Epithelial cell of proximal tubule (primary cell): ENCODE measurements at places on chromosomes 6 and 20.

GRCh38 chr6:157838718-157839430 is 15.8 kb downstream of the SNX9 start:
- DNase-seq = no peak

- no peak for DNase-seq
Measured at GRCh38 chr6:10510592-10511367, 10.4 kb upstream of the GCNT2 start.

GRCh38 chr6:79607000-79607399 is 24.1 kb upstream of the SH3BGRL2 start:
- DNase-seq = no peak

GRCh38 chr20:63895202-63895951 is 451 bp downstream of the DNAJC5 start:
- no peak for DNase-seq

DNA sequence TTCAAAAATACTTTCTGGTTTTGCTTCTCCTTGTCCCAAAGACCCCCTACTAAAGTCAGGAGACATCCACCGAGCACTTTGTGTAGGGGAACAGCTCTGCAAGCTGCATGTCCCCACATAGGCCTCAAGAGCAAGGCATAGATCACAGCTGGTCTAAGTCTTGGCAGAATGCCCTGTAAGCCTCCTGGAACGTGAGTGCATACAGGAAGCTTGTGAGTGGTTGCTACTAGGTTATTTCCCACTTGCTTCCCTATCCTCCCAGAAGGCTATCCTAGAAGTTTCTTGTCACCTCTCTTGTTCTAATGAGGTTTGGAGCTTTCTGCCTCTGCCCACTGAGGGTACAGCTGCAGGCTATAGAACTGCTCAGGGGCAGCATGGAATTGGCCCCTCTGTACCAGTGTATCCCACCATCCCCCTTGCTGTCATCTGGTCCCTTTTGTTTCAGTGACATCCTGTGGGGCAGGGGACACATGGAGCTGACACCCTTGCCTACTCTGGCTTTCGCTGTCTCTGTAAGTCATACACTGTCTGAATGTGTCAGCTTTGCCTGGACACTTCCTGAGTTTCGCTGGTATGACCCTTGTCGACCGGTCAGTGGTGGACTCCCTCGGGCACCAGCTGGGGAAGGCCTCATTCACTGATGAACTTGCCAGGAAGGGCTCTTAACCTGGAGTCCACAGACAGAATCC is 35.6 kb upstream of the KCNK16 start:
- DNase-seq = peak; percentile 29

DNA sequence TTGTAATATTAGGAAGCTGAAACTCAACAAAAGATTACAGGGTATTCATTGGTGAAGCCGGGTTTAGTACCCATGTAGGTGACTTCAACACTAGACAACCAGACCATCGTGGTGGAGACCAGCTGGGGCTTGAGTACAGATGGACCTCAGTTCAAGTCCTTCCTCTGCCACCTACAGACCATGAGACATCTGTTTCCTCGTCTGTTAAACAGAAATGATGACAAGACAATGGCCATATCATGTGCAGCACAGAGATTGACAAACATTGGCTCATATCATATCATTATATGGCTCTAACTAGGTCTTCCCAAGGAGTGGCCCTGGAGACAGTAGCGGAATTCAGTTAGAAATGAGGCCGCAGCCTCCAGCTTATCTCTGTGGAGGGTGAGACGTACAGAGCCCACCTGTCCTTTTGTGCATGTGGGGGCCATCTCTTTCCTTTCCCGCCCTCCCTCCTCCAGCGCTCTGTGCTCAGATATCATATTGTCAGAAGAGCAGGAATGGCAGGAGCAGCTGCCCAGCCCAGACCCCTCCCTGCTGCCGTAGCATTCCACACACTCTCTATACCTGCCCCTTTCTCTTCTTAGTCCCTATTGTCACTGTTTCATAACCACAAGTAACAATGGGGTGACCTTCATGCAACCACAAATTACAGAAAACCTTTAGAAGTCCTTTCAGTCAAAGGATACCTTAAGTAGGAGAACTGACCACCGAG is 75.1 kb downstream of the LY86 start:
- no peak for DNase-seq

DNA sequence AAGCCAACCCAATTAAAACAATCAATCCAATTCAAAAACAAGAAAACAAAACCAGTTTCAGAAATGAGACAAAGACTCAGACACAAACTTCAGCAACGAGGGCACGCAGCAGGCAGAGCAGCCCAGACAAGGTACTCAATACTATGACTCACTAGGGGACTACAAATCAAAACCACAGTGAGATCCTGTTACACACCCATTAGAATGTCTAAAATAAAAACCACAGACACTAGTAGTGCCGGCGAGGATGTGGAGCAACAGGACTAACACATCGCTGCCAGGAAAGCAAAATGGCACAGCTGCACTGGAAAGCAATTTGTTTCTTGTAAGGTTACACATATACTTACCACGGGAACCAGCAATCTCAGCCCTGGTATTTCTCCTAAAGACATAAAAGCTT is 28.4 kb upstream of the MAS1L start:
- DNase-seq = no peak

DNA sequence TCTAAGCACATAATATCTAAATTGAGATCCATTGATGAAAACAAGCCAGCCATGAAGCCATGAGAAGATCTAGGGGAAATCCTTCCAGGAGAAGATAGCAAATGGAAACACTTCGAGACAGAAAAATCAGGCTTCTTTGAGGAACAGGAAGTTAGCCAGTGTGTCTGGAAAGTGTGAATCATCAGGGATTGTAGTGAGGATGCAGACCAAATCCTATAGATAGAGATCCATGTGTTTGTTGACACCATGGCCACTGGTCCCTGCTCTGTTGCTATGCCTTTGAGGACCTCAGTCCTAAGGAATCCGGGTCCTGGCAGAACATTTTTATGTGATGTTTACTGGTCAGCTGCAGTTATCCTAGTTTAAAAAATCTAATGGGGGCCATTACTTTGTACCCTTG is 6.6 kb upstream of the ELOVL2 start:
- no peak for DNase-seq

GRCh38 chr20:62891111-62891510 is 29.5 kb upstream of the TCFL5 start:
- DNase-seq = no peak

- DNase-seq = no peak
Measured at GRCh38 chr6:4185419-4185818, 50.0 kb upstream of the ECI2 start.

GRCh38 chr20:56229812-56230211 is 18.7 kb upstream of the MC3R start:
- DNase-seq = no peak

GRCh38 chr6:150844371-150844770 is 21.1 kb upstream of the MTHFD1L start:
- DNase-seq = no peak

GRCh38 chr6:124694139-124694705 is 268.0 kb upstream of the RNF217 start:
- no peak for DNase-seq

- no peak for DNase-seq
Measured at GRCh38 chr6:157561414-157561790, 180.4 kb downstream of the ZDHHC14 start.

DNA sequence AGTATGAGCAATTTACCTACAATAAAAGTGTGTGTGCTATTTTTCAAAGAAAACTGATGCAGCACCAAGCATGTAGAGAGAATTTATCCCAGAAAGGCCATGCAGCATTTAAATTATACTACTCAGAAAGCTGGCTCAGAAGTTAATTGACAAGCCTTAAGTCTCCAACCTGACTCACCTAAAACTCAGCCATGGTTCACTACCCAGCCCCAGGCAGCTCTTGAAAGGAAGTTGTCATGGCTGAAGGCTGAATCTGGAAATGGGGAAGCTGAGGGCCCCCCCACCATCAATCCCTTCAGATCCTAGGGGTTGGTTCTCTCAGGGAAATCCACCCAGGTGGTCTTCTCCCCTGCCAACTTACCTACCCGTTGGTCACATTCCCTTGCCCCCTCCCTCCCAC is 19.7 kb downstream of the PPIL6 start:
- no peak for DNase-seq

DNA sequence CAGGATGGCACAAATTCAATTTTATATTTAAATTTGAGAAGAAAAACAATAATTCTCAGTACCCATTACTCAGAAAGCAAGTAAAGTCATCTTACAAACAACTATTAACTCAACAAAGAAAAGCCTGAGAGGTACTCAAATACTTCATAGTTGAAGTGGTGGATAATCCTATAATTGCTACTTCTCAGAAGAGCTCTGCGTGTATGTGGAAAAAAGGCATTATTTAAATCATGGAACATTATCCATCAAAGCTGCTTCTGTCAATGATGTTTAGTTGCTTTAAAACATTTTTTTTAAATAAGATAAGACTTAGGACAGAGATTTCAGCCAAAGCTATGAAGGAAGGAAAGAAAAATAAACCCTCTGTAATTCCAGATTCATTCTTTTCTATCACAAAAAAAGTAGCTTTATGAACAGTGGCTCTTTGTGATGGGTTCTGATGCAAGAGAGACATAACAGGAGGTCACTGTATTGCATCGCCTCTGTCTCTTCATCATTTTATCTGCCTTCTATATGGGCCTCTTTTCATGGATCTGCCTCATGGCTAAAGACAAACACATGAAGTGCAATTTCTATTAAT is 367.9 kb upstream of the SLC35B3 start:
- DNase-seq = no peak

GRCh38 chr6:149680503-149680902 is 32.0 kb upstream of the KATNA1 start:
- no peak for DNase-seq

GRCh38 chr6:85389151-85389797 is 60.6 kb upstream of the NT5E start:
- DNase-seq = no peak

GRCh38 chr6:106901062-106901461 is 73.5 kb downstream of the CD24 start:
- no peak for DNase-seq

GRCh38 chr6:42104095-42104803 is 38.2 kb downstream of the C6orf132 start:
- no peak for DNase-seq

GRCh38 chr6:35725721-35726438 is 11.0 kb upstream of the ARMC12 start:
- no peak for DNase-seq

- DNase-seq = no peak
Measured at GRCh38 chr20:37413379-37413778, 67.4 kb downstream of the SRC start.

DNA sequence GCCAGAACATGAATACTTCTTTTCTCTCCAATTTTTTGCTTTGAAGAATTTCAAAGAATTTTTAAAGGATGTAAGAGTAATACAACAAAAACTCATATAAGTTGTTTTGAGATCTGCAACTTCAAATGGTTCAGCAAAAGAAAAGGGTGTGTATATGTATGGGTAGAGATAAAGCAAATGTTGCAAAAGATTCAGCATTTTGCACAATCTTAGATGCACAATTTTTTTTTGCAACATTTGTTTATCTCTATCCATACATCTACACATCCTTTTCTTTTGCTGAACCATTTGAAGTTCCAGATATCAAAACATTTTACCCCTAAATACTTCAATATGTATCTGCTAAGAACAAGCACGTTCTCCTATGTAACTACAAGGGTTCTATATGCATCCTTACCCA is 47.4 kb upstream of the FAM83C start:
- no peak for DNase-seq

- no peak for DNase-seq
Measured at GRCh38 chr20:51373713-51374455, 168.6 kb downstream of the NFATC2 start.

DNA sequence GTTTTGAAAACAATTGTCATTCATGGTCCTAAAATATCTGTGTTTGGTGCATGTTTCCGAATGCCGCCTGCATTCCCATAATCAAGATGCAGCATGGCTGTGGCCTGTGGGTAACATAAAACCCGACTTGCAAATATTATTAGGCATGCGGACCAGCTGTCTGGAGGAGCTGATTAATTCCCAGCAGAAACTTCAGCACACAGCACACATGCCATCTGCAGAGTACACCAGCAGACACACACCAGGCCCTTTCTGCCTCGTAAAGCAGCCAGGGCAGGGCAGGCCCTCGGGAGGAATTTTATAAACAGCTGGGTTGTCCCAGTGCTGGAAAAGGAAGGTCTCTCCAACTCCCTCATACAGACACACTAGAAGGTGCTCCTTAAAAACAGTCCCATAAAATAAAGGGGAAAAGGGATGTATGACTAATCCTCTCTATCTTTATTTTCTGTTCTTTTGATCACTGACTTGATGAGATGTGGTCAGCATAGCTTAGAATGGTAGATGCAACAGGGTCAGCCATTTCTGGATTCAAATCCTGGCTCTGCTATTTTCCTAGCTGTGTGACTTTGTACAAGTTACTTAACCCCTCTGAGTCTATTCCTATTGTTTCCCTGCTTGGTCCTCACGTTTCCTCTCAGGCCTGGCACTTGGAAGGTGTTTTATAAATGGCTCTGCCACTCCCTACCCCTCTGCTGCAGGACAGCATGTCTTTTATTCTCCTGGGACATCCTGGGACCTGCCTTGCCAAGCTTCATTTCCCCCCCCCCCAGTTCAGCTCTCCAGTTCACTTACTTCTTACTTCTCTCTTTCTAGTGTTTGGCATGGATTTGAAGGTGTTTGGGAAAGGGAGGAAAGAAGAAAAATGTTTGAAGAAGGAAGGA is 85.9 kb upstream of the TRAF3IP2 start:
- DNase-seq = no peak

GRCh38 chr6:52661551-52661950 is 9.4 kb upstream of the TMEM14A start:
- DNase-seq = no peak

DNA sequence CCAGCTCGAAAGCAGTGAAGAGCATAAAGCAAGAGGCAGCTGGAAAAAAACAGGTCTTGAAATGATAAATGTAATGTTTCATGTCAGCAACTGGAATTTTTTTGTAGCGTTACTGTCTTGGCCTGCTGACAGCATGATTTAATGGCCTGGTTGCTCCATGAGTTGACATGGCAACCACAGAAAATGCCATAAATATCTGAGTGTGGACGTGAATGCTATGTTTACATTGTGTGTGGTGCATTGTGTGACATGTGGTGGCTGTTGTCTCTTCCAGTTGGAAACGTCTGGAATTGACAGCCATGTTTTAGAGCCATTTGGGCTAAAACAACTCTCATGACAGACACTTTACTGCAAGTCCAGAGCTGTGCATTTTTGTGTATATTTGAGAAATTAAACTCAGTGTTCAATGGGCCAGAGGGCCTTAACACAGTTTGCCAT is 170.0 kb downstream of the FOXA2 start:
- no peak for DNase-seq
